ENCODE measurements at places on chromosomes 2 and 18. TPM values are rescaled to one million over a fixed set of nuclear protein-coding genes. Genes with fewer than 3 reads are reported as not detected.

Gene ZAP70
- 234 TPM for total RNA-seq

Gene SLC9A4
- 0.09 TPM for total RNA-seq

Gene UCN
- total RNA-seq: 0.94 TPM

Gene FLACC1
- total RNA-seq: 0.84 TPM

Gene CCDC68
- not detected for total RNA-seq

Gene THSD7B
- total RNA-seq: not detected
